ENCODE measurements at places on chromosomes 3 and 15. TPM values are rescaled to one million over a fixed set of nuclear protein-coding genes. Genes with fewer than 3 reads are reported as not detected.

DNA sequence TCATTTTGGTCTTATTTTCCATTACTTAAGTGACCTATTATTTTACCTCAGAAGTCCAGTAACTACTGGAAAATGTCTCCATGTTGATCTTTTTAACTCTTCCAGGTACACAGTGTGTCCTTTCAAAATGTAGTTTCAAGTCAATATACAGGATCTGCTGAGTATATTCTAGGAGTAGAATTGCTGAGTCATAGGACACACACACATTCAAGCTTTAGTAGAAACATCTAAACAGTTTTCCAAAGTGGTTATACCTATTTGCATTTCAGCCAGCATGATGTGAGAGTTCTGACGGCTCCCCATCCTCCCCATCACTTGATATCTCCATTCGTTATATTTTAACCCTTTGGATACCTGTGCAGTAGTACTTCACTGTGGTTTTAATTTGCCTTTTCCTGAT, 271.9 kb downstream of the MCTP2 start:
- no peak overlapping the region for H3K4me3 ChIP-seq
- no peak overlapping the region for H3K27ac ChIP-seq
- no peak for DNase-seq
- no peaks in the 10 kb centered on the region for H3K4me1 ChIP-seq

ZNF660 gene
- 1.4 TPM for total RNA-seq

DNA sequence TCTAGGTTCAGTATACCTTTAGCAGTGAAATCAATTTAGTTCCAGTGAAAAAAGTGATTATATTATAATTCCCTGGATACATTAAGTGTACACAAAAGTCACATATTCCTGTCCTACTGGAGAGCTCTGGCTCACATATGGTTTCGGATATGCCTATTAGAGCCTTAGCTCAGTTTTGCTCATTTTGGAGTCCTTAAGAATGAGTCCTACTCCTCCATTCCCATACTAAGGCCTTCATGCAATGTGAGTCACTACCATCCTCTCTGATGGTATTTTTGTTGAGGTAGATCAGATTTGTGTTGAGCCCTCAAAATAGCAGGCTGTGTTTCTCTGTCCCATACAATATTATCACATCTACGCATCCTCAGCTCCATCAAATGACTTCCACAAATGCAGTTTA, 294.2 kb upstream of the COL8A1 start:
- no peaks in the 10 kb centered on the region for H3K36me3 ChIP-seq
- no peak overlapping the region for H3K4me3 ChIP-seq
- no peaks in the 10 kb centered on the region for H3K27me3 ChIP-seq
- H3K4me1 ChIP-seq, result no peaks in the 10 kb centered on the region
- H3K27ac ChIP-seq, result no peak overlapping the region

- peak overlapping the region; percentile 58 for H3K27ac ChIP-seq
- H3K27me3 ChIP-seq, result no peaks in the 10 kb centered on the region
- no peak overlapping the region for H3K4me3 ChIP-seq
- peaks cover 29% of the 10 kb centered on the region for H3K4me1 ChIP-seq
- H3K36me3 ChIP-seq, result no peaks in the 10 kb centered on the region
These were observed 126.5 kb downstream of the FMN1 start for GRCh38 chr15:33068007-33068481.

DNA sequence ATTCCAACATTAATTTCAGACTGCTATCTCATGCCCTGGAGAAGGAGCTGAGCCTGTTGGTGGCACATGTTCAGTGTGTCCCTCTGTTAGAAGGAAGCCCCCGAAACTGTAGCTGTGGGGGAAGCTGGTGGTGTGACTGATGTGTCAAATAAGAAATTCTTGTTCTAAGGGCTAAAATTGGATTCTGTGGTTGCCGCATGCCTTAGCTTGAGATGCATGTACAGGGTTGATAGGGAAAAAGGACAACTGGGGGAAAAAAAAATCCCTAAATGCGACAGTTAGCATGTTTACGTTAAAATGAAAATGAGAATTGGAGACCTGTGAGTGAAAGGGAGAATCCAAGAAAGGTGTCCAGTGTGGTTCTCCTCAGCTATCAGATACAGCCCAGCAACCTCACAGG, 58.6 kb downstream of the MED12L start:
- H3K4me3 ChIP-seq, result no peak overlapping the region
- no peaks in the 10 kb centered on the region for H3K36me3 ChIP-seq
- H3K27ac ChIP-seq, result no peak overlapping the region
- peaks cover 2% of the 10 kb centered on the region for H3K4me1 ChIP-seq
- DNase-seq, result no peak

- H3K4me3 ChIP-seq, result no peak overlapping the region
- no peak overlapping the region for H3K27ac ChIP-seq
- H3K27me3 ChIP-seq, result no peaks in the 10 kb centered on the region
- no peaks in the 10 kb centered on the region for H3K4me1 ChIP-seq
These were observed 286.4 kb upstream of the CTDSPL start for GRCh38 chr3:37575284-37575683.

DNA sequence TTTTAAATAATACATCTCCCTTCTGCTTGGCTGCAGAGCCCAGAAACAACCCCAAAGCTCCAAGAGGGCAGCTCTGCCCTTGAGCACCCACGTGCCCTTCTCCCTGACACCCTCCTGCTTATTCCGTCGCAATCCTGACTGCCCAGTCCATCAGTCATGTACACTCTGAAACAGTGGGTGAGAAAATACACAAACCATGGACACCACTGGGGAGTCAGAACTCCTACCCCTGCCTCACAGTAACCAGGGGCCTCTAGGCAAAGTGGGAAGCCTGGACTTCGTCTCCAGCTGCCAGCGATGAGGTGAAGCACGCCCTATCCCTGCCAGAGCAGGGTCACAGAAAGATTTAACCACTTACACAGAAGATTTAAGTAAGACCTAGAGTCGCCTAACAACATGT, 40.1 kb downstream of the HERC2 start:
- no peak overlapping the region for H3K27ac ChIP-seq
- peaks cover 15% of the 10 kb centered on the region for H3K36me3 ChIP-seq
- H3K4me1 ChIP-seq, result no peaks in the 10 kb centered on the region
- no peak overlapping the region for H3K4me3 ChIP-seq
- no peaks in the 10 kb centered on the region for H3K27me3 ChIP-seq

DNA sequence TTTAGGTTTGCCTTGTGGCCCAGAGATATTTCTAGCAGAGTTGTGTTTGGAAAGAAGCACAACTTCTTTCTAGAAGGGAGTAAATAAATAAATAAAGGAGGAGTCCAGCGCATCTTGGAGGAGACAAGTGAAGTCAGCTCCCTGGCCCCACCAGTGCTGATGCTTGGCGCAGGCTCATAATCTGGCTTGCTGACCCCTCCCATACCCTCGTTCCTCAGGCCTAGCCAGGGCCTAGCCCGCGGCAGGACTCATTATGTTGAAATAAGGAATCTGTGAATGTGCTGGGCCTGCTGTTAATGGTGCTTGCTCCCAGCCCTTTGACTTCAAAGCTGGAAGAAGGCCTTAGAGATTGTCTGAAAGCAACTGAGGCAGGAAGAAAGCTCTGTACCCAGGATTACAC, 3.1 kb downstream of the ZNF710 start:
- H3K36me3 ChIP-seq, result no peaks in the 10 kb centered on the region
- peak overlapping the region; percentile 95 for H3K27ac ChIP-seq
- no peaks in the 10 kb centered on the region for H3K27me3 ChIP-seq
- DNase-seq, result no peak
- peaks cover 28% of the 10 kb centered on the region for H3K4me1 ChIP-seq
- H3K4me3 ChIP-seq, result 0 out of 2 replicates have a peak overlapping the region, but pooled peaks have one; percentile 5

GRCh38 chr15:34820110-34820509, 24.8 kb upstream of the ACTC1 start:
- H3K4me1 ChIP-seq, result peaks cover 4% of the 10 kb centered on the region
- DNase-seq, result no peak
- H3K27ac ChIP-seq, result no peak overlapping the region

ROPN1B gene
- total RNA-seq, result not detected

DNA sequence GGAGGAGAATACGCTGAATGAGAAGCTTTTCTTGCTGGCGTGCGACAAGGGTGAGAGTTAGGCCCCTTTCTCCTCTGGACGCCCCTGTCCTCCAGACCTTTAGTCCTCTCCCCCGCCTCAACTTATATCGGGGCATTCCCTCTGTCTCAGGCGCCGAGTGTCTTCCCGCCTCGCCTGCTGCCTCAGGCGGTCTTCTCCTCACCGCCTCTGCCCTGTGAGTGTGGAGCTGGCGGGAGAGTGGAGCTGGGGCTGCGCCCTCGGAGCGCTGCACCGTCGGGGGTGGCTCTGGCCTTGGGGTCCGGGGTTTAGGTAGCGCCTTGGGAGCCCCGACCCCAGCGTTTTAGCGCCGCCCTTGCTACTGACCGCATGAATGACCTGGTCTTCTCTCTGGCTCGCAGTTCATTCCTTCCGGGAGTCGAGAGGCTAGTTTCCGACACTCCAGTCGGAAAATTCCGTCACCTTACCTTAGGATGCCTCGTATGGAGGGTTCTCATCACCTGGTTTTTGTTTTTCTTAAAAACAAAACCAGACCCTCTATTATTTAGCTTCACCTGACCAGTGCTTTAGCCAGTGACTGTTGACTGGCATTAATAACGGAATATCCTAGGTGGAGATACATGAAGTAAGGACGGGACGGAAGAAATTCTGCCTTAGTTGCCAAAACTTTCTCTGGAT, 985 bp downstream of the TRPC1 start:
- DNase-seq, result peak; percentile 18
- no peaks in the 10 kb centered on the region for H3K27me3 ChIP-seq
- H3K27ac ChIP-seq, result peak overlapping the region; percentile 79
- peaks cover 2% of the 10 kb centered on the region for H3K4me1 ChIP-seq
- no peaks in the 10 kb centered on the region for H3K36me3 ChIP-seq

ALDH1A2 gene
- total RNA-seq, result not detected

- DNase-seq, result no peak
- H3K4me3 ChIP-seq, result peak overlapping the region; percentile 26
- H3K36me3 ChIP-seq, result no peaks in the 10 kb centered on the region
- H3K27ac ChIP-seq, result no peak overlapping the region
- H3K27me3 ChIP-seq, result peaks cover 27% of the 10 kb centered on the region
These were observed 7.8 kb downstream of the GP9 start for GRCh38 chr3:129068291-129068886.

DNA sequence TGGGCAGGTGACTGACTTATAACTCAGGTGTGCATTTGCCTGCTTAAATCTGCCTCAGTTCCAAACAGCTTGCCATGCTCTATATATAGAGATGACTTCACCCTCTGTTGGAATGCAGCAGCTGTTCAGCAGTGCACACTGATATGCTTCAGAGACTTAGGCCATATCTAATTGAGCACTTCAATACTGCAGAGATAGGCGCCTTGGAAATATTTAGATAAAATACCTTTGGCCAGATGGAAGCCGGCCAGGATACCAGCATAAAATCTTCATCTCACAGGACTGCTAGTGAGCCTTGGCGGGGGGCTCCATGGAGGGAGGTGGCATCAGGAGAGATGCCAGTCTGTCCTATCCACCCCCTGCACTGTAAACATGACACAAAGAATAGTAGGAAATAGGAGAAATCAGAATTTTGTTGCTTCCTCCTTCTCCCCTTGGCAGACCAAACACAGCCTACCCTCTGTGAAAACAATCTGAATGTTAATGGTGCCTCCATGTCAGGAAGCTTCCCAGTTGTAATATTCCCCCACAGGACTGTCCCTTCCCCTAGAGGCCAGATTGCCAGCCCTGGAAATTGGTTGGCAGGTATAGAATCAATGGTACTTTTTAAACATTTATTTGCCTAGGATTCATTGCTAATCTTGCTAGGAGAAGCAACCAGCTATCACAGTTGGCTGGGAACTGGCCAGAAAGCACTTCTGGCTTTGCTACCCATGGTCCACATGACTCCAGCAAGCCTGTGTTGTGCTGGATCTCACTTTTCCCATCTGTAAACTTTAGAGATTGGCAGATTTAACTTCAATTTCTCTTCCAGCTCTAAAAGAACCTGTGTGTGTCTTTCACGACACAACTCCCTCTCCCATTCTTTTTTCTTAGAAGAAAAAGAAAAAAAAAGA, 215.5 kb upstream of the KCNMB2 start:
- no peaks in the 10 kb centered on the region for H3K27me3 ChIP-seq
- no peak overlapping the region for H3K4me3 ChIP-seq
- no peak overlapping the region for H3K27ac ChIP-seq
- DNase-seq, result peak; percentile 83
- peaks cover 13% of the 10 kb centered on the region for H3K4me1 ChIP-seq

GRCh38 chr3:65730449-65730848, 308.3 kb downstream of the MAGI1 start:
- DNase-seq, result no peak
- peaks cover 8% of the 10 kb centered on the region for H3K4me1 ChIP-seq
- no peaks in the 10 kb centered on the region for H3K36me3 ChIP-seq
- peak overlapping the region; percentile 82 for H3K27ac ChIP-seq
- H3K4me3 ChIP-seq, result no peak overlapping the region

- peaks cover 7% of the 10 kb centered on the region for H3K4me1 ChIP-seq
- H3K36me3 ChIP-seq, result no peaks in the 10 kb centered on the region
- H3K27me3 ChIP-seq, result no peaks in the 10 kb centered on the region
- no peak overlapping the region for H3K27ac ChIP-seq
These were observed 70.0 kb downstream of the FOXP1 start for GRCh38 chr3:71513515-71513914.

DNA sequence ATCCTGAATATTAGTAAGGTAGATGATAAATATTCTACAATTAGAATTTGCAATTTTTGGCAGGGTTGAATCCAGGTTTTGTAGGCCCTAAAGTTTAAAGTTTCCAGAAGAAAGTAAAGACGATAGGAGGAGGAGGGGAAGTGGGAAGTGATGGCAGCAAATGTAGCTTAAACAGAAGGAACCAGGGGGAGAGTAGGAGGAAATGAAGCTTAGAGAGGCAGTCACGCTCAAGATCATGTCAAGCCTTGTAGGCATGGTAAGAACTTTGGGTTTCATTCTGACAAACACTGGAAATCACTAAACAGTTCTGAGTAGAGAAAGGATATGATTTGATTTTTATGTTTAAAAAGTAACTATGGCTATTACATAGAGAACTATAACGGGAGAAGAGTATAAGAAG, 63.9 kb downstream of the NR2E3 start:
- no peak overlapping the region for H3K4me3 ChIP-seq
- no peaks in the 10 kb centered on the region for H3K4me1 ChIP-seq
- no peaks in the 10 kb centered on the region for H3K27me3 ChIP-seq
- DNase-seq, result no peak
- no peak overlapping the region for H3K27ac ChIP-seq

- no peaks in the 10 kb centered on the region for H3K36me3 ChIP-seq
- H3K27me3 ChIP-seq, result no peaks in the 10 kb centered on the region
- H3K4me3 ChIP-seq, result no peak overlapping the region
- H3K27ac ChIP-seq, result no peak overlapping the region
- H3K4me1 ChIP-seq, result no peaks in the 10 kb centered on the region
These were observed 51.9 kb downstream of the EPHB1 start for GRCh38 chr3:134846911-134847317.

GRCh38 chr3:48412375-48413001, 17.4 kb downstream of the PLXNB1 start:
- no peaks in the 10 kb centered on the region for H3K4me1 ChIP-seq
- H3K36me3 ChIP-seq, result peaks cover 74% of the 10 kb centered on the region
- no peak overlapping the region for H3K27ac ChIP-seq
- H3K4me3 ChIP-seq, result no peak overlapping the region

DNA sequence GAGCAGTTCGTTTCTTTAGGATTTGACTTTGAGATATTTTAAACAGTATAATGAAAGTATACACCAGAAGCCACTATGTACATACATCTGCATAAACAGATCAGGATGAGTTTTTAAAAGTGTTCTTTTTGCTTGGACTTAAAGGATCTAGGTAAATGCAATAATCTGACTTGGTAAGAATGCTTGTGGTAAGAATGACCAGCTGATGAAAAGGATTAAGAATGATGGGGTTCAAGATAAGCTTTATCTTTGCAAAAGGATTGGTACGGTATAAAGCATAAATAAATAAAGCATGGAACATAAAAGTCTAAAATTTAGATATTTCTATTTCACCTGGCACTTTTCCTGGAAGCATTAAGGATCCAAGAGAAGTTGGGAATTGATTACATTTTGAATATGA, 9.8 kb upstream of the MME start:
- no peak overlapping the region for H3K4me3 ChIP-seq
- peak overlapping the region; percentile 20 for H3K27ac ChIP-seq
- no peaks in the 10 kb centered on the region for H3K36me3 ChIP-seq

- H3K4me3 ChIP-seq, result no peak overlapping the region
- H3K36me3 ChIP-seq, result no peaks in the 10 kb centered on the region
- H3K27ac ChIP-seq, result no peak overlapping the region
- DNase-seq, result no peak
These were observed 88.7 kb downstream of the SEMA5B start for GRCh38 chr3:122938783-122939425.

Measured in IMR-90 (cell line).